ENCODE measurements at places on chromosomes 3 and 15.

DNA sequence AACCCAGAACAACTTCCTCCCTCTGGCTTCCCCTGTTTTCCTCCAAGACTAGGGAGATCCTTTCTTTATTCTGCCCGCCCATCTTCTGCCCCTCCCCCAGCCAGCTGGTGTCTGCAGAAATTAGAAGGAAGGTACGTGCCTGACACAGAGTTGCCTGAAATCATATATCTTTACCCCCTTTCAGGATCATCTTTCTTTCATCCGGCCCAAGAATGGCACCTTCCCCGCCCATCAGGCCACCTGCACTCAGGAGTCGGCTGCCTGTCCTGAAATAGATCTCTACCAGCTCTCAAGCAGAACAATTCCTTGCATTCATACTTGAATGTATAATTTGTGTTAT is 133.7 kb downstream of the VGLL4 start:
- DNase-seq: no peak

DNA sequence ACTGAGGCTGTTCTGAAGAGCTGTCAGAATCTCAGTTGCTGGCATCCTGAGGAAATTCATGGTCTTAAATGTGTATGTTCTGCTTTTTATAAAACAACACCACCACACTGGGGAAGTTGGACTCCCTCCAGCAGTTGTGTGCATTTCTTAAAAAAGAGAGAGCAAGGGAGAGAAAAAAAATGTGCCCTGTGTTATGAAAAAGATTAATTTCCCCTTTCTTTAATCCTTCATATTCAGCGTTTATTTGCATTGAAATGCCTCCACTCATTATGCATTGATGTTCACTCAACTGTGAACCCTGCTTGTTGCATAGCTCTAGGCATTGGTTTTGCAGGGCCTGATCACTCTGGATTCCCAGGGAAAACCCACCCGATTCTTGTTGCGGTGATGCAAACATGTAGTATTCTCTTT is 4.4 kb upstream of the ZNF609 start:
- peak; percentile 92 for DNase-seq

- no peak for DNase-seq
Observed at GRCh38 chr3:16904423-16905417, 20.0 kb downstream of the PLCL2 start.

DNA sequence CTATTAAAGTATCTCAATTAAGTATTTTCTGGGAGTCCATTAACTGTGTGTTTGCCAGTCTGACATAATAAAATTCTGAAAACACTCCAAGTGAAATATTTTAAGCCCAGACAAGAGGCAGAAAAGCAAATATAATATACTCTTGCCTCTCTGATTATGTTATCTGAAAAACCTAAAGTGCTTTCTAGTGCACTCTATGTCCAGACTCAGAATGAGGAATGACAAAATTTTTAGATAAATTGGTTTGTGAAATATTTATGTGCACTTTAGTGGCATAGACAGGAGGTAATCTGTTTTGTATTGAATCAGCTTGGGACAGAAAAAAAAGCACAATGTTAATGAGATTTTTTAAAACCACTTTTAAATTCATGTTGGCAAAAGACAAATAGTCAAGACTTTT is 508.2 kb upstream of the SUCLG2 start:
- DNase-seq: no peak

GRCh38 chr15:68348081-68348480 is 70.5 kb downstream of the FEM1B start:
- DNase-seq: no peak

DNA sequence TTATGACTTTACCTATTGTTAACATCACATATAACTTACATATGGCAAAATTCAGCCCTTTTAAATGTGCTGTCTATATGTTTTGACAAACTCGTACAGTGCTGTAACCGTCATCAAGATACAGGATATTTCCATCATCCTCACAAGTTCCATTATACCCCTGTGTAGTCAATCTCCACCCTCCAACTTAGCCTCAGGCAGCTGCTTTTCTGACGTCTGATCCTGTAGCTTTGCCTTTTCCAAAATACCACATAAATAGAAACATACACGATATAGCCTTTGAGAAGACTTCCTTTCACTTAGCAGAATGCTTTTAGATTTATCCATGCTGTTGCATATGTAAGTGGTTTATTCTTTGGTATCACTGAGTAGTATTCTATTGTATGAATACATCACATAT is 47.1 kb downstream of the SLC12A1 start:
- no peak for DNase-seq

GRCh38 chr3:194930377-194931204 is 244.9 kb downstream of the FAM43A start:
- DNase-seq: peak; percentile 68

DNA sequence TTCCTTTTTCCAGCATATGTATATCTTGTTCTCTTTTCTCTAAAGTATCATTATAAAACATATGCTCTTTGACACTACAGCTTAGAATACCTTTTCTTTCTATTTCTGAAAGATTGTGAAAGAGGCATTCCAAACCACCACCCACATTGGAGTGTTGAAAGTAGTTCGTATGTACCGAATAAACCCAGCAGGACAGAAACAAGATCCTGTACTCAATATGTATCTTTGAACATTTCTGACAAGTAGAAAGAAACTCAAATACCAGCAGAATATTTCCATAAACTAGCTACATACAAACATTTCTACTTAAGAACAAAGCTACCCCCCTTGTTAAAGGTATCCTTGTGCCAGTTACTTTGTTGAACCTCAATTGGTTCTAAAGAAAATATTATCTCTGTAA is 415.3 kb upstream of the ALCAM start:
- DNase-seq: no peak

DNA sequence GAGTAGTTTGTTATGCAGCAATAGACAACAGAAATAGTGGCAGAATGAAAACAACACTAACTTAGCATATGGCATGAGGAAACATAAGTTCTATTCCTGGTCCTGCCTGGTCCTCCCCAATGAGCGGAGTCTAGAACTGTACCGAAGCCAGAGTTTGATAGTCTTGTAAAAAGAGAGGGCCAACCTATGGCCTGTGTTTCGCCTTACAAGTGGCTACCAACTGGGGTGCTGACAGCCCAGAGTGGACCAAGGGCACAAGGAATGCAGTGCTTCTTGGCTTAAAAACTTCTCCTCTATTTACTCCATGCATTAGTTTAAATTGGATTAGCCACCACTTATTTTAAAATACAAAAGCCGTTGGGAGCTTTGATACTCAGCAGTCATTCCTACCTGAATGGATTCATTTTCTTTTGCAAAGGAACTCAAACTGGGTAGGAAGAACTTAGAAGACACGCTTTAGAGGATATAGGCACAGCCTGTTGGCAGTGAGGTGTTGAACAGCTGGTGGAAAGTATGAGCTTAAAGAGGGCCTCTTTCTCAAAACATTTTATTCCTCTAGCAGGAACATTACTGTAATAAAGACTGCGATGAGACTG is 302.9 kb downstream of the PLCL2 start:
- no peak for DNase-seq

- peak; percentile 19 for DNase-seq
Observed at GRCh38 chr3:49812916-49813496, 747 bp downstream of the UBA7 start.

- DNase-seq: no peak
Observed at GRCh38 chr3:22746221-22746620, 456.9 kb upstream of the UBE2E2 start.

DNA sequence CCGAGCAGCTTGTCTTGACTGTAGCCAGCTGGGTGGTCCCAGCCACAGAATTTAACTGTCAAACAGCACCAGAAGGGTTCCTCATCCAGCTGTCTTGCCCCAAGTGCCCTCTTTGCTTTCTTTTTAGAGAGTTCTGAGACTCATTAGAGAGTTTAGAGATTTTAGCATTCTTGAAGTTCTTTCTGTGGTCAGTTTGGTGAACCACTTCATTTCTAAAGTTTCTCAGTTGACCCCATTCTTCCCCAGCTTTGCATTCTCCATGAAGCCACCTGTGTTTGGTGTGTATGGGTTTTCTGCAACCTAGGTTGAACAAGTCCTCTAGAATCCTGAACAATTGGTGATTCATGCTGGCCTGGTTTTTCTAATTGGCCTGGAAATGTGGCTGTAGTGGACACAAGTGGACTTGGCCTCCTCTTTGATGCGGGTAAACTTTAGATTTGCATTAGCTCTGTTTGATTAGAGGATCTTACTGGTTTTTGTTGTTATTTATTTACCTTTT is 33.7 kb downstream of the FLNB start:
- no peak for DNase-seq

DNA sequence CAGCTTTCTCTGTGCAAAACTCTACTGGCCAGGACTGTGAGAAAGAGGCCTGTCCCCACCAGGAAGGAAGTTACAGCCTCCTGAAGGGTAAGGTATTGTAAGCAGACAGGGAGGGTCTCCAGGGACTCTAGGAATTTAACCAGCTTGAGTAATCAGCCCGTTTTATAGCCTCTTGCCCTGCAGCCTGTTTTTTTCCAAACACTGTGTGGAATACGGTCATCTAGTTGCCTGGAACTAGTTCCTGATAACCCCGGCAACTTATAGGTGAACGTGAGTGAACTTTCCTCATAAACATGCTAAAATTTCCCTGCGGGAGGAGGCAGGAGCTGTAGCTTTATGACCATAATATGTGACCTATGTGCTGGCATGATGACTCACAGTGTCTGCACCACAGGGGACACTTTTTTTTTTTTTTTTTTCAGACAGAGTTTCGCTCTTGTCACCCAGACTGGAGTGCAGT is 60.1 kb upstream of the DAZL start:
- no peak for DNase-seq

DNA sequence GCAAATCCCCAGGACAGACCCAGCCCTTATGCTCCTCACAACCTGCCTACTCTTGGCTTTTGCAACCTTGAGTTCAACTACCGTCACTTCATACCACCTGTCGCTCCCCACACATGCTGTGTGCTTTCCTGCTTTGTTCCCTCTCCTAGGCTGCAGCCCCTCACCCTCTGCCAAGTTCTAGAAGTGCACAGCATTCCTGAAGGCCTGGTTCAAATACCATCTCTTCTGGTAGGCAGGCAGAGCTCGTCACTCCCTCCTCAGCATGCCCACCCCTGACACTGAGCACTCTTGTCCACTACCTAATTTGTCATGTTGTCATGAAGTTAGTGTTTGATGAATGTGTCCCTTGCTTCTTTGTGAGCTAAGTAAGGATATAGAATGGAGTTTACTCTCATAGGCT is 129.6 kb downstream of the SEMA6D start:
- no peak for DNase-seq

DNA sequence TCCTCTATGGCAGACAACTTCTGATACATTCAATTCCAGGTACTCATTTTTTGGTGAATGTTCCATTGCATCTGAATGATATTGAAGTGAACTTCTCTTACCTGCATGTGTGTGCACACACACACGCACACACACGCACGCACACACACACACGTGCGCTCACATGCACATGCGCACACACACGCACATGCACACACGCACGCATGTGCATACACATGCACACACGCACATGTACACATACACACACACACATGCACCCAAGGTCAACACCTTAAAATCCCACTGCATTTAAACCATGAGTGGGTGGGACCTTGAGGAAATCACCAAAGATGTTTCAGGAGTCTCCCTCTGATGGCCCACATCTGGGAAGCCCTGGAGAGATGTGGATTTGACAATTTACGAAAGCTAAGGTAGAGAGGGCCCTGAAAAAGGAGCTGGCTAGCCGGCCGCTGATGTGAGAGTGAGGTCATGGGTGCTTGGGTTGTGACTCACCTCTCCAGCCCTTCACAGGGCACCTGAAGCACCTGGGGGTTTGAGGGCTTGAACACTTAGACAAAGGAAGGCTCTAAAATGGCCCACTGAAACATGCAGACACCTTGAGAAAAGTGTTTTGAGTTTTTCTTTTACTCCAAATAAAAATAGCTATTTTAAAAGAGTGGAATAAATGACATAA is 269.1 kb upstream of the LRRFIP2 start:
- DNase-seq: no peak

Measured in suppressor macrophage (primary cell).